Stimulated activated CD4-positive, alpha-beta T cell treated with anti-CD3 and anti-CD28 coated beads, TNF-alpha, amount 100 ng/mL, for 1 hour (primary cell): ENCODE measurements at places on chromosomes 2 and 18.

GRCh38 chr2:172556284-172557033 lies 569 bp downstream of the PDK1 start:
- peak; percentile 40 for DNase-seq

DNA sequence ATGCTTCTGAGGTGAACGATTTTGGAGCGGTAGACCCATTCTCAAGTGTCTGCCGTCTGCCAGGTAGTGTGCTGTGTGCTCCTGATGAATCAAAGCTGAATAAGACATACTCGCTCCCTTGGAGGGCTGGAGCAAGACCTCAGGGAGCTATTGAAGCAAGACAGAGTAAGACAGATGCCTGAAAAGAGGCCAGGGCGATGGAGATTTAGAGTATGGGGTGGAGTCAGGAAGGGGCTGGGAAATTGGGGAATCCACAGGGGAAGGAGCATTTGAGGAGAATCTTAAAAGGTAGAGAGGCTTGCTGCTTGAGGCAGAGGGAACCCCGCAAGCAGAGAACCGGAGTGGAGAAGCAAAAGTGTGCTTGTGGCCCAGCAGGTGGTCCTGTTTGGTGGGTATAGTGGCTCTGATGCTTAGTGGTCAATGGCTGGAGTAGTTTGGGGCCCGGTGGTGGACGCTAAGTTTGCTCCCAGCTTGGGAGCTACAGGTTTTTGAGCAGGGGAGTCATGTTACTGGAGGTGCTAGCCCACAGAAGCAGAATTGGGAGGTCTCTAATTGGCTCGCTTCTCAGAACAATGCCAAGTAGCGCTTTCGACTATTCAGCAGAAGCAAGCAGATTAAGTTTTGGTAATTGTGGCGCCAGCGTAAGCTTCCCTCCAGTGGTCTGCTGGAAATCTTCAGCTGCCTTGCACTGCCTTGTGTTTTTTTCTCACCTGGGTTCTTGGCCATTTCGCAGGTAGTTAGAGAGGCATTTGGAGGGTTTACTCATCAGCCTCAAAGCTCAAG lies 2.0 kb downstream of the CNNM4 start:
- DNase-seq, result no peak

GRCh38 chr18:74489676-74490075 lies 6.5 kb upstream of the CNDP2 start:
- DNase-seq, result no peak

GRCh38 chr2:68569604-68570003 lies 73.8 kb upstream of the PROKR1 start:
- DNase-seq, result no peak

DNA sequence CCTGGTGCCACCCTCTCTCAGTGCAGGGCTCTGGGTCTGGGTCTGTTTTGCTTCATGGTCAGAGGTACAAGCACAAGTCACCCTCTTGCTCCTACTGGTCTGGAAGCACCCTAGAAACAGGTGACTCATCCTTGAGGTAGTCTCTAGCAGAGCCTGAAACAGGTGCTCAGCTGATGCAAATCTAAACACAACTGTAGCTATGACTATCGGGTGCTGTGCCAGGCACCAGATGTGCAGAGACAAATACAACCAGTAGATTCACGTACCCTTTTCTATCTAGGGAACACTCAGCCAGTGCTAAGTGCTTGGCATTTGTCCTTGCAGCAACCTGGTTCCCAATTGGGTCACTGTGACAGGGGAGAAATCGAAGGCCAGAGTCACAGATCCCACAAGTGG lies 140.9 kb upstream of the MYCN start:
- DNase-seq, result no peak

- no peak for DNase-seq
Measured at GRCh38 chr2:241316825-241317224, 1.1 kb downstream of the SEPTIN2 start.
